ENCODE measurements at places on chromosomes 16 and 17.

DNA sequence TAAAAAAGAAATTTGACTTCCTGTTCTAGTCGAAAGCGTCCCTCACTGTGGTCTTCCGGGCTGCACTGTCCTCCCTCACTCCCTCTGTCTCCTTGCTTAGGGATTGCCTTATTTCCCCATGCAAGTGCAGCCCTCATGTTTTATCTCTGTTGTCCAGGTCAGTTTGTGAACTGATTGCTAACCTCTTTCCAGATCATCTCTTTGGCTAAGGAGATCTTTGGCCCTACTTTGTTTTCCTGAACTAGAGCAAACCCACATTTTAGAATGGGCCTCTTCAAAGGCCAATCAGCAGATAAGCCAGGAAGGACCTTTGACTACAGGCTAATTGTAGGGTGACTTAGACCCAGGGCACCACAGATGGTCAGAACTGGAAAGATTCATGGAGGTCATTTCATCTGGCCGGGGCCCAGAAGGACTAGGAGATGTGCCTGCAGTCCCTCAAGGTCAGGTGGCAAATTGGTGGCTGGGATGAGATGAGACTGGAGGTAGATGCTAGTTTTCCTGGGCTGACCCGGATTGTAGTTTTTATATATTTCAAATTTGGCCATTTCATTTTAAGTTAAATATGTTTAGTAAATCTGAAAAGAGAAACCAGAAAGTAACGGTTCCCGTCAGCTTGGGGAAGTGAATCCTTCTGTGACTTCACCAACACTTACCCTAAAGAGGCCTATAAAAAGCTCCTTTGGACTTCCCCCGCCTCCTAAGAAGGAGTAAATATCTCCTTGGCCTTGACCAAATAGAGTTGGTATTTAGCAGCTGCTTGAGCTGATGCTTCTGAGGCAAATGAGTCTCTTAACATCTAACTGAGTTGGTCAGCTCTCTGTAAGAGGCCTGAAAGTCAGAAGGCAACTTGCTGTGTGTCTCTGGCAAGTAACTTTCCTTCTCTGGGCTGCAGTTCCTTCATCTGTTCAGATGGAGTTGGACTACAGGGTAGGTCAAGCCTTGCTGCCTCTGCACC lies 6.2 kb upstream of the SLC25A19 start:
- no peak for DNase-seq

- no peak for DNase-seq
Observed at GRCh38 chr17:36586138-36586537, 5.5 kb upstream of the DHRS11 start.

DNA sequence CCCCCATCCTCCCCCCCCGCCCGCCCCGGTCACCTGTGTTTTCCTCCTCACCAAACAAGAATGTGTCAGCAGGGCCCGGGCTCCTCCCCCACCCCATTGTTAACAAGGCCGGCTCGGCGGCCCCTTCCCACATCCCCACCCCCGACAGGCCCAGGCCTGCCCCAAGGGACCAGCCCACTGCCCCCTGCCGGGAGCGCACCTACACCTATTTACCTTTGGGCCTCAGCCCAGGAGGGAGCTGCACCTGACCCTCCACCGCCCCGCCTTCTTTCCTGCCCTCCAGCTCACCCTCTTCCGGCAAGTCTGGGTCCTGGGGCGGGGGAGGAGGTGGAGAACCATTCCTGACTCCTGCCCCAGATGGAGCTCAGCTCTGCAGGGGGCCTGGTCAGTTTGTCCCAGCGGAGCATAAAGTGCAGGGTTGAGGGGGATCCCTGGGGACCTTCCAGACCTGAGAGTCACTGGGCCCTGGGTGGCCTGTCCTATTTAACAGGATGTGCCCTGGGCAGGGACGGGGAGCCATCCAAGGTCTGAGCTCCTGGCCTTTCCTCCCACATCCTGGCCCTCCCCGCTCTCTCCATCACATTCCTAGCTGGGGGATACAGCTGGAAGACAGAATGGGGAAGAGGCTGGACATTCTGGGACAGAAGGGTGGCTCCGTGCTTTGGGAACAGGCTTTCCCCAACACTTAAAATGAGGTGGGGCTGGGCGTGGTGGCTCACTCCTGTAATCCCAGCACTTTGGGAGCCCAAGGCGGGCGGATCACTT lies 8.3 kb downstream of the FOXJ1 start:
- DNase-seq, result peak; percentile 27

- DNase-seq, result peak; percentile 97
Observed at GRCh38 chr17:45218895-45219661, 2.6 kb upstream of the FMNL1 start.

GRCh38 chr17:78555746-78556401 lies 21.3 kb downstream of the DNAH17 start:
- no peak for DNase-seq

GRCh38 chr16:86396901-86397311 lies 113.4 kb upstream of the FOXF1 start:
- peak; percentile 57 for DNase-seq

GRCh38 chr16:2042986-2043666 lies 4.5 kb downstream of the NTHL1 start:
- no peak for DNase-seq

GRCh38 chr16:85969591-85969990 lies 70.6 kb downstream of the IRF8 start:
- no peak for DNase-seq

DNA sequence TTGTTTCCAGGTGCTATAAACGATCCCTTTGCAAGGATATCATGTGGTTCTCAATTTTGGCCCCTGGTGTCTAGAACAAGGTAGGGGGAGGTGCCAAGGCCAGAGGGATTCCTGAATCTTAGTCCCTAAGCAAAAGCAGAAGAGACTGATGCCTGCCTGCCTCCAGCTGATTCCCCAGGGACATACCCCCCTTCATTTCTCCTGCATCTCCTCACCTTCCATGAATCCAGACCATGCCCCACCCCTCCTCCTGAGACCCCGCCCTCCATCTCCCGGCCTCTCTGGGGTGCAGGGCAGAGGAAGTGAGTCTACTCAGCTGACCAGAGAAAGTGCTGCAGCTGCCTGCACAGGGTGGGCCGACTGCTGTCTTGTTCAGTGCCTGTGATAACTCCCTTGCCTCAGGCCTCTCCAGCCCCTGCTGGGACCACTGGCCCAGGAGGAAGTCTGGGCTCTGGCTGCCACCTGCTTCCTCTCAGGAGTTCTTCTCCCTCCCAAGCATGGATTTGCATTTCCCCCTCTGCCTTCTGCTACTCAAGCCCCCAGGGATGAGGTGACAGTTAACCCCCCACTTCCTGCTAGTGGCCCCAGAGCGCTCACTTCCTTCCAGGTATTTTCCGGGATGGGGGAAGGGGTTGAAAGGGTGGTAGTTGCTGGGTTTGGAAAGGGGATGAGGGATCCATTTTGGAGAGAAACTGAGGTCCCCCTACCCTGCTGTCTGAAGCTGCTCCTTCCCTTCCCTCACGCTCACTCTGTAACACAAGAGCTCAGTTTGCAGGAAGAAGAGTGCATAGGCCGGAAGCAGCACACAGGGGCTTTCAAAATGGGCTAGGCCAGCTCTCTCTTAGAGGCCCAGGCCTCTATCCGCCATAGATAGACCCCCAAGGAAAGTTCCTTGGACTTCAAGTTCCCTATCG lies 10.5 kb upstream of the TSPOAP1 start:
- DNase-seq, result peak; percentile 65

- no peak for DNase-seq
Observed at GRCh38 chr17:17252149-17252661, 15.2 kb upstream of the FLCN start.

DNA sequence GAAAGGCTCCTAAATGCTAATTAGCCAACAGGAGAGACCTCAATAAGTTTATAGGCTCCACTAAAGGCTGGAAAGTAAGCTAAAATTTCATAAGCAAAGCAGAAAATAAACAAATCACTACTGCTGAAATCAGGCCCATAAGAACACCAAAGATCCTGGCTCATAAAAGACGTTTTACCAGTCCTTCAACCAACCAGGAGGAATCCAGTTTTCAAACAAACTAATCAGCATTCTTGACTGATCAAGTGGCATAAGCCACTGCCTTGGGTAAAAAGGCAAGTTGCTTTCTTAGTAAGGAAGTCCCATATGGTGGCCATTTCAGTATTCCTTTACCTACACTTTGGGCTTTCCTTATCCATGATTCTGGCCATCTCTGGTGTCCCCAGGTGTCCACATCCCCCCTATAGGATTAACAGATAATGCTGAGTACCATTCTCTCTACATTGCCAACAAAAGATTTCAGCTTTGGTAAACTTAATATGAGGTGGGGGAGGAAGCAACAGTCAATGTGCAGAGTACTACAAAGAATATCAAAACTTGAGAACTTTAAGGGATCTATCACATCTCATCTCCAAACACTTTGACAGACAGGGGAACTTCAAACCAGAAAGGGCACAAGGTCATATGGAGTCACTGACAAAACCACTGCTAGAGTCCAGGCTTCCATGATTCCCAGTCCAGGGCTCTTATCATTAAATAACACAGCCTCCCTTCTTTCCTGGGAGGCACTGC lies 1.3 kb downstream of the TOM1L2 start:
- DNase-seq, result no peak

DNA sequence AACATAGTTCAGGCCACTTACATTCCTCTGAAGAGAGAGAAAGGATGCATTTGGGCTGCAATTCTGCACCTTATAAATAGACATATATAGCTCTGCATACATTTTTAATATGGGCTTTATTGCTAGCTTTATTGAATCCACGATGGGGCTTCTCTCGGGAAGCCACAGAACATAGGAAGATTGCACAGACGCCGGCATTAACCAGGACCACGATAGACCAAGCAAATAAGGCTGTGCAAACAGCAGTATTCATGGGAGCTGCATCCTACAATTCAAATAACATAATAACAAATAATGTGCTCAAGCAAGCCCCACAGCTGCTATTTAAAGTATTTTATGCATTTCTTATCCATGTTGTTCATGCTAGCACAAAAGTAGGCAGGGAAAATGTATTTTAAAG lies 432.3 kb downstream of the TMEM114 start:
- DNase-seq, result no peak

- DNase-seq, result no peak
Observed at GRCh38 chr17:19656851-19657581, 8.5 kb downstream of the ALDH3A2 start.

DNA sequence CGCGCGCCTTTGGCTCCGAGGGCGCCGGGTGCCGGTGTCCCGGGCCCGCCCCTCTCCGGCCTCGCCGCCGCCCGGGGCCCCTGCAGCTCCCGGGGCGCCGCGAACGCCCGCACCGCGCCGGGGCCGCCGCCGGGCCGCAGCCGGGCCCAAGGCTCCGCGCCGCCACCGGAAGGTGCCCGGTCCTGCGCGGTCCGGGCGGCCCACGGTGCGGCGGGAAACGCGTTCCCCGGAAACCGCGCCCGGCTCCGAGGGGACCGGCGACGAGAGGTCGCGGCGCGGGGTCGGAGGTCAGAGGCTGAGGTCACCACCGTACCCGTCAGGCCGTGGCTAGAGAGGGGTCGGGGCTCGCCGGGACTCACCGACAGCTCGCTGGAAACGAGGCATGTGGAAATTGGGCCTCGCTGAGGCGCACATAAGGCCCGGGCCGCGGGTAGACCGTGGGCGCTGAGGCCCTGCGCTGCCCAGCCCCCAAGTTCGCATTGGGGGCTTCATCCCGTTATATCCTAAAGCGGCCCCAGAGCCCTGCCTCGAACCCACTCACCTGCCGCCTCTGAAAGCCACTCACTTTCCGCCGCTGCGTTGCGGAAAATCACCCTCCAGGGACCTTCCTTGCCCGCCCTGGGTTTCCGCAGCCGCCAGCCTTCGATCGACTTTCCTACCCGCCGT lies at the start of gene DUS1L:
DUS1L (minus strand) TSS at position 167 of the 666 bp plus-strand sequence. CDS start 745 bp downstream, outside the sequence.
- DNase-seq, result peak; percentile 74

GRCh38 chr17:9729034-9729650 lies 62.2 kb downstream of the DHRS7C start:
- DNase-seq, result peak; percentile 79

DNA sequence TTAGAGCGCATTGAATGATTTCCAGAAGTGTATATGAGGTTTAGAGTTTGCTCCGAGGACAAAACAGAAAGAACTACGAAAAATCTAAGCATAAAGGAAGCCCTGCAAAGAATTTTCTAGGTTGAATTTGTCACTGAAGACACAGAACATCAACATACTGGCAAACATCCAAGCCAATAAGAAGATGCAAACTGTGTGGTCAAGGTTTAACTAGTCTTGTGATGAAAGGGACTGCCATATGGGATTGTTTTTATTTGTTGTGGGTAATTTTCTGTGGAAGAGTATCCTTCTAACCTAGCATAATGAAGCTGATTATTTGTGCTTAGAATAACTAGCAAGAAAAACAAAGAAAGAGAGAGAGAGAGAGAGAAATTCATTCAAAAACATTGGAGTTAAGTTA lies 492.0 kb upstream of the ERCC4 start:
- no peak for DNase-seq

GRCh38 chr17:57629886-57630285 lies 115.2 kb downstream of the CCDC182 start:
- DNase-seq, result no peak

DNA sequence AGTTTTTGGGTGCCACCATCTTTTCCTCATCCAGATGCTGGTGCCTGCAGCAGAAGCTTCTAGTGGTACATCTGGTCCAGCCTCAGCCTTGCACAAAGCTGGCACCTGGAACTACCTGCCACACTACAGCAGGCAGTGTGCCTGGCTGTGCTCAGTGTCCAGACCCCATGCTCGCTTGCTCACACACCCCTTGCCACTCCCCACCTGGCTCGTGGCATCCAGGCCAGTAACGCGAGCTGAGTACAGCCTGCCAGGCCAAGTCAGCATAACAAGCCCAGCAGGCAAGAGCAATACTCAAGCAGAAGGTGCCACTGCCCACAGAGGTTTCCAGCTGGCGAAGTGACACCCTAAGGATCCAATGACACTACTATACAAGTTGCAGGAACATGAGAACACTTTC lies 29.7 kb upstream of the KIF2B start:
- DNase-seq, result no peak

DNA sequence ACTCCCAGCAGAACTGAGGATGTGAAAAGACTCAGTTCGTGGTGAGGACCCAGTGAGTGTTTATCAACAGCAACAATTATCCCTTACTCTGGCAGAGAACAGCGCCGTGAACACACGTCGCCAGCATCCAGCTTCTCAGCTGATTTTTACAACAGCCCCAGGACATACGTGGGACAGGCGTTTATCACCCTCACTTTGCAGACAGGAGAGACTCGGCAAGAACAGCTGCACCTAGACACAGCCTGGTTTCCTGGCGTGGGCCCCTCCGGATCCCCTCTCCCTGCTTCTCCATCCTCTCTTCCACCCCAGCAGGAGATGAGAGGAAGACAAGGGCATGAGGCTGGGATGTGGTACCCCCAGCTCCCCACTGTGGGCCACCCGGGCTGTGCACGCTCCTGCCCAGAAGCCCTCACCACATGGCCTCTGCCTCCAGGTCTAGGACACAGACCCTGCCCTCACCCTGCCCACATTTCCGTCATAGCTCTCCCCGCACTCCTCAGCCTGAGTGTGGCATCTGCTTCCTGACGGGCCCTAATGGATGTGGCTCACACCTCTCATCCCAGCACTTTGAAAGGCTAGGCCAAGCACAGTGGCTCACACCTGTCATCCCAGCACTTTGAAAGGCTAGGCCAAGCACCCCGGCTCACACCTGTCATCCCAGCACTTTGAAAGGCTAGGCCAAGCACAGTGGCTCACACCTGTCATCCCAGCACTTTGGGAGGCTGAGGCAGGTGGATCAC lies 17.5 kb downstream of the ABR start:
- peak; percentile 45 for DNase-seq

GRCh38 chr16:50270510-50271147 lies 4.3 kb downstream of the ADCY7 start:
- DNase-seq, result no peak

- DNase-seq, result no peak
Observed at GRCh38 chr17:35555691-35556090, 4.9 kb downstream of the SLFN14 start.
